ENCODE measurements at places on chromosomes 13 and 19.

DNA sequence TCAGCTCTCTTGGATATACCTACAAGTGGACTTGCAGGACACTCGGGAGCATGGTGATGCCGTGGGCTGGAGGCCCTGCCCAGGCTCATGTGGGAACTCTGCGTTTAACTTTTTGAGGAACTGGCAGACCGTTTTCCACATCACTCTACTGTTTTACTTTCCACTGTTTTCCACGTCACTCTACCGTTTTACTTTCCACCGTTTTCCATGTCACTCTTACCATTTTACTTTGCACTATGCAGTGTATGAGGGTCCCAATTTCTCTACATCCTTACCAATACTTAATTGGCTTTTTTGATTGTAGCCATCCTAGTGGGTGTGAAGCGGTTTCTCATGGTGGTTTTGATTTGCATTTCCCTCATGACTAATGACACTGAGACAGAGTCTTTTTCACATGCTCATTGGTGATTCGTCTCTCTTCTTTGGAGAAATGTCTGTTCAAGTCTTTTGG lies 40.5 kb downstream of the GATAD2A start:
- no peak for DNase-seq

- no peak for DNase-seq
These were observed 48.4 kb downstream of the WASF3 start for GRCh38 chr13:26605845-26606244.

DNA sequence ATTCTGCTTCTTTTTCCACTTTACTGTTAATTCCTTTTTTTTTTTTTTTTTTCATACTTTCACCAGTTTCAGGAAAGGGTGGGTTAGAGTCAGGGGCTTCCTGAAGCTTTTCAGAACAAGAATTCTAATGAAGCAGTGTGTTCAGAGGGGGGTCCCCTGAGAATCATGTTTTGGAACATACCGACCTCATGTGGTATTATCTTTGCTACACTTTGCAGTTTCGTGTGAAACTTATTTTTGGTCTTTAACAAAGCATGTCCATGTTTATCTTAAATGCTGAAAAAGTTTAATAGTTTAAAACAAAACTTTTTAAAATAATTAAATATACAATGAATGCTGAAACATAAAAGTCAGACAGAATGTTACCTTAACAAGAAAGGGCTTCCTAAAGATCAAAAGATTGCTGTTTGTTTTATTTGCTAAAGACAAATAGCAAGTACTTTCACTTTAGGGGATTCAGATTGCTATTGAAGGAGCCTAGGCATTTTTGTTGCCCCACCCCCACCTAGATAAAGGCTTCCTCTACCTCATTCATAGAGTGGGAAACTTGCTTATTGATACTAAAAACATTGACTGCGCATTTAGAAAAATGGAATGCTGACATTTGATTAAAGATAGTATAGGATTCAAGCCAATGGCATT lies 21.1 kb upstream of the POMP start:
- no peak for DNase-seq

DNA sequence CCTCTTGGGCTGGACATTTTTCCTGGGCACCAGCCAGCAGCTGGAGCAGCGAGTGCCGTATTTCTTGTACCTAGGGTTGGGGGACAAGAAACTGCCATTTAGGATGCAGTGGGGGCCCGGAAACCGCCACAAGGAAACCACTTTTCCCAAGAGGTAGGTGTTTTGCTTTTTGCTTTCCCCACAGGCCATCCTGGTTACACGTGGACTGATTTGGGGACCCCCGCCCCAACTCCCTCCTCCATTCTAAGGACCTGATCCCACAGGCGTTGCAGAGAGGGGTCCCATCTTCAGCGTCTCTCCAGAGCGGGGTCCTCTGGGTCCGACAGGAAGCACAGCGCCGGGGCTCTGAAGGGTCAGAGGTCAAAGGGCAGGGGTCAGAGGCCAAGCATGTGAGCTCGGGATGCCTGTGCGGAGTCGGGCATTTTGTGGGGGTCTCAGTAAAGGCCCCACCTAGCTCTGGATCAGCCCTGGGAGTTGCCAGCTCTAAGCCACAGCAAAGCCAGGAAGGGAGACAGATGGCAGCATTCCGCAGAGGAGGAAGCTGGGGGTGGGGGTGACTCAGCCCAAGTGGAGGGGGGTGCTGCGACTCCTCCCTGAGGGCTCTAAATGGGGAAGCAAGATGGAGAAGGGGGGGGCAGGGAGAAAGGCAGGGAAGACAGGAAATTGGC lies 4.3 kb downstream of the ZGLP1 start:
- DNase-seq = no peak

GRCh38 chr19:53394522-53394973 lies 401 bp upstream of the ZNF765 start:
- DNase-seq = no peak

DNA sequence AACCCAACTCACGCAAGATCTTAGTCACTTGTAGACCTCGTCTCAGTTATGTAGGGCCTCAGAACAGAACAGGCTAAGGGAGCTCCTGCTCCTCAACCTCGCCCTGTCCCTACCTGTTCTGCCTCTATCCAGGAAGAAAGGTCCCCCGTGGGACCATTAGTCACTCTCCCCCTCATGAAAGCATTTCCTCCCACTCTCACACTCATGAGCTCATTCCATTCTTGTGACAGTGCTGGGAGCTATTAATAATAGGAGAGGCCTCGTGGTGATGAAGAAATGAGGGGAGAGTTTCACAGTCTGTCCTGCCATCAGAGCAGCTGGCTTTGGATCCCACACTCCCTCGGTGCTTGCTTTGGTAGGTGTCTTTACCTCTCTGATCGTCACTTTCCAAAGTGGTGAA lies 10.2 kb downstream of the PPP2R1A start:
- DNase-seq = no peak

DNA sequence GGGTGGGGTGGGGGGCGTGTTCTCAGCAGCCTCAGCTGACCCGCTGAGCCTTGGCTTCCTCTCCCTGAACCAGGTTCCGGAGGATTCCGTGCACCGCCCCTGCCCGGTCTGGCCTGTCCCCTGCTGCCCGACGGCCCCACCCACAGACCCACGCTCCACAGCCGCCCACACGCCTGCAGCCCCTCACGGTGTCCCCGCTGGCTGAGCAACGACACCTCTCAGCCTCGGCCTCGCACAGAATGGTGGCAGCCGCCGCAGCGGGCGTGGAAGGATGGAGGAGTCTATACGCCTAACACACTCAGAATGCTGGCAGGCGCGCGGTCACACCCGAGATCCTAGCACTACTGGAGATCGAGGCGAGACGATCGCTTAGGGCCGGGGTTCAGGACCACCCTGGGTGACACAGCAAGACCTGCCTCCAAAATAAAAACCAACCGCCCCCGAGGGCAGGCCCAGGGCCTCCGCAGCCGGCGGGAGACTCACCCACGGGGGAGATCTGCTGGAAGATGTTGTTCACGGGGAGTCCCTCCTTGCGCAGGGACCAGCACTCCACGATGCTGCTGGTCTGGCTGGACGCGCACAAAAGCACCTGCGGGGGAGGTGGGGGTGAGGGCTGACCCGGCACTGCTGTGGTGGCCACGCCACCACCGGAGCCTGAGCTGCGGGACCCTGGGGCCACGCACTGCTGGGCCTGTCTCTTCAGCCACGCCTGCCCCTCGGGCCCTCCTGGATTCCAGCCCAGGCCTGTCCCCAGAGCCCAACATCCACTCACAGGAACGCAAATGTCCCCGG lies 8.4 kb downstream of the MED16 start:
- DNase-seq = no peak

- no peak for DNase-seq
These were observed 521 bp upstream of the NUP58 start for GRCh38 chr13:25300861-25301346.

DNA sequence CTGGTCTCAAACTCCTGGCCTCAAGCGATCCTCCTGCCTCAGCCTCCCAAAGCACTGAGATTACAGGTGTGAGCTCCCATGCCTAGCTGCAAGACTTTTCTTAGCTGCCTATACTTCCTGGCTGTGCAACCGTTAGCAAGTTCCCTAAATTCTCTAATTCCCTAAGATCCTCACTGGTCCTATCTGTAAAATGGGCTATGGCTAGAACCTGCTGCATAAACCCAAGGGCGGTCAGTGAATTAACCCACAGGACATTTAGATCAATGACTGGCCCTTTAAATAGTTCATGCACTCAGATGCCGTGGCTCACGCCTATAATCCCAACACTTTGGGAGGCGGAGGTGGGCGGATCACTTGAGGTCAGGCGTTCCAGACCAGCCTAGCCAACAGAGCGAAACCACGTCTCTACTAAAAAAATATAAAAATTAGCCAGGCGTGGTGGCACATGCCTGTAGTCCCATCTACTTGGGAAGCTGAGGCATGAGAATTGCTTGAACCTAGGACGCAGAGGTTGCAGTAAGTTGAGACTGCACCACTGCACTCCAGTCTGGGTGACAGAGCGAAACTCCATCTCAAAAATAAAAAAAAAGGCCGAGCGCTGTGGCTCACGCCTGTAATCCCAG lies 4.1 kb upstream of the C19orf53 start:
- DNase-seq = no peak

DNA sequence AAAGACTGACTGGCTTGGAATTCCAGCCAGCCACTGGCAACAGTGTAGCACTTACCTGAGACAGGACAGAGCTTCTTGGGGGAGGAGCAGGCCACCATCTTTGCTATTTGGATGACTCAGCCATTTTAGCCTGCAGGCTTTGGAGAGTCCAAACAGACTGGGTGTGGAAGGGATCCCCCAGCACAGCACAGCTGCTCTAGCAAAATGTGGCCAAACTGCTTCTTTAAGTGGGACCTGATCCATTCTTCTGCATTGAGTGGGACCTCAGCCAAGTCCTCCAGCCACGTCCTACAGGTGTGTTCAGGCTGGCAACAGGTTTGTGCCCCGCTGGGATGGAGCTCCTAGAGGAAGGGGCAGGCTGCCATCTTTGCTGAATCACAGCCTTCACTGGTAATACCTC lies 80.0 kb downstream of the NDFIP2 start:
- DNase-seq = no peak

- DNase-seq = no peak
These were observed 14.2 kb upstream of the LILRB1 start for GRCh38 chr19:54616057-54616456.

- DNase-seq = no peak
These were observed 95.6 kb downstream of the TSHZ3 start for GRCh38 chr19:31253526-31254179.

GRCh38 chr13:97114651-97115050 lies 107.5 kb upstream of the MBNL2 start:
- no peak for DNase-seq

GRCh38 chr19:35949131-35949530 lies 13.0 kb downstream of the LRFN3 start:
- no peak for DNase-seq

DNA sequence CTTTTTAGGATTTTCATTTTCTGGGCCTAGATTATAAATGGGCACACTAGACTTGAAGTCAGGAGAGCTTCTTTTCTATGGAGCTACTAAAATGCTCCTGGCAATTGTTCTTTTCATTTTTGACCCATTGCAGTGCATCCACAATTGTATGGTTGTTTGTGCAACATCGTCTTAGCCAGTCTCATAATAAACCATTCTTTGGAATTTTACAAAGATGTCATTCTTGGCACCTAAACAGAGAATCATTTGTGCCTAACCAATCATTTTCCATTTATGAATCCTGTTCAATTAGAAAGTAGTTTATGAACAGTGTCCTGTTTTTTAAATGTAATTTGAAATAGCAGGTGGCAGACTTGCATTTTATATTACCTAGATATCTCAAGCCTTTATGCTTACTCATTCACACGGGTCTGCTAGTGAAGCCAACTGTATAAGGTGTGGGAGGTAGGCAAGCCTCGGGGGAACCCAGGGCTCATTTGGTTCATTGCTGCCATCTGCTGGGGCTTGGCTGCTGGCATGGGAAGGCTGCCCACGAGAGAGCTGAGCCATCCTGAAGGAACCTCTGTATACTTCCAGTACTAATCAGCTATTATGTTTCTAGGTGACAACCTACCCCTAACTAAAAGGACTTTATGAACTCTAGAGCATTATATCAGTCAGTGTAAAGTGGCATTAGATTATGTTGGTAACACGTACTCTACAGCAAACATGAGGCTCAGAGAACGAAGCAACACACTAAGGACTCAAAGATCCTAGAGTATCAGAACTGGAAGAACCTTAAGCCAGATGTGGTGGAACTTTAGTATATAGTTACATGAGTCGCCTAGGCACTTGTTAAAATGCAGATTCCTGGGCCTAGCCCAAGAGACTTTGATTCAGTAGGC lies 60.0 kb downstream of the TPT1 start:
- DNase-seq = peak; percentile 4

DNA sequence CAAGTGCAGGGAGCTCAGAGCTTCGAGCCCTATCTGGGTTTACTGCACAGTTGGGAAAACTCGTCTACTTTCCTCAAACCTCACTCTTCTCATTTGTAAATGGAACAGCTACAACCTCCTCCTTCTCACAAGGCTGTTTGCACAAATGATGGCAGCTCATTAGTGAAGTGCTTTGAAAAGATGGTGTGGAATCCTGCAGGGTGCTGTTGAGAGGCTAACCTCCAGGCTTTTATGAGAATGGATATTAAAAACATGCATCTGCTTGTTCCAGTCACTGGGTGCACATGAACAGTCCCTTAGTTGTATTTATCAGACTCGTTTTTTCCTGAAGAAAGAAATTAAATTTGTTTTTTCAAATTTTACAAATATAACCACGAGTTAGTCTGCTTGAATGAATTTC lies 36.6 kb downstream of the PCDH8 start:
- DNase-seq = no peak

- no peak for DNase-seq
These were observed 5.8 kb downstream of the KRTDAP start for GRCh38 chr19:35484252-35485036.

- DNase-seq = no peak
These were observed 86.5 kb upstream of the FBXL3 start for GRCh38 chr13:77113496-77113895.

DNA sequence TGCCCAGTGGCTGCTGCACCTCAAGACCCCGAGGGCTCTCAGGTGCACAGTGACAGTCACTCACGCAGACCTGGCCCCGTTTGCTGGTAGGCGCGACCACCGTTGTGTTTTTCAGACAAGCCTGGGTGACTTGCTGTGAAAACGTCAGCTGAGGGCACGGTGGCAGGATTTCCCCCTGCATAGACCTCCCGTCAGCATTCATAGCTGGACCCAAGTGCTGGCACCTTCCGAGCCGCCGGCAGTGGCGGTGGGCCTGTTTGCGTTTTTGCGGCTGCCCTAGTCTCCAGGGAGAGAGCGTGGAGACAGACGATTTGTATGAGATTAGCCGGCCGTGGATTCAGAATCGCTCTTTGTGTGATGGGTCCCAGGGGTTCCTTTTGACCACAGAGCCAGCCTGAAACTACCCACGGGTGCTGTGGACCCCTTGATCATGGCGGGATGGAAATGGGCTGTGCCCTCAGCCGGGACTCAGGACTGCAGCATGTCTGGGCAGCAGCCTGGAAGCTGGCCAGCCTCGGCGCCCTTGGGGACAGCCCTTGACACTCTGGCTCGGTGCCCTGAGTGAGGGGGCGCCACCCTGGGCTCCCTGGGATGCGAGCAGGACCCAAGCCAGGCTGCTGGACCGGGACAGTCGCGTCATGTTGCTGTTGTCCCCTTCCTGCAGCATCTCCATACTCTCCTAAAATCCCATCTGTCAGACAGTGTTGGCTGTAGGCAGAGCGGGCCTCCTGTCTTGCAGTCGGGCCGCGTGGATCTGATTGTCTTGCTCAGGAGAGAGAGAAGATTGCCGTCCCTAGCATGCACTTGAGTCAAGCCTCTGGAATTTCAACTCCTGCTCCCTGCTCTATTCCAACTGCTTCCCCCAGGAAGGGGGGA lies 8.6 kb downstream of the KDM4B start:
- no peak for DNase-seq

Data from stimulated activated CD8-positive, alpha-beta memory T cell treated with anti-CD3 and anti-CD28 coated beads, Interleukin-12 subunit alpha, Interleukin-12 subunit beta, amount 100 ng/mL, for 1 hour (primary cell).